ENCODE measurements at places on chromosomes 3 and 15. TPM values are rescaled to one million over a fixed set of nuclear protein-coding genes. Genes with fewer than 3 reads are reported as not detected.

The GOLGA8J gene
- total RNA-seq: not detected

The CSTA gene
- total RNA-seq: 0.88 TPM

The IL17RB gene
- not detected for total RNA-seq

The HCN4 gene
- total RNA-seq: not detected

The SMCO1 gene
- total RNA-seq: not detected

The CD96 gene
- 0.13 TPM for total RNA-seq

The LSAMP gene
- 1.6 TPM for total RNA-seq

The LMAN1L gene
- not detected for total RNA-seq

The SPINT1 gene
- 4.1 TPM for total RNA-seq

The MAP3K13 gene
- total RNA-seq: 19.3 TPM

The CACNA2D2 gene
- total RNA-seq: 0.08 TPM

The ATP13A4 gene
- not detected for total RNA-seq

The CCR9 gene
- total RNA-seq: not detected

The P3H2 gene
- 8.1 TPM for total RNA-seq

The ATP8B4 gene
- total RNA-seq: 0.39 TPM

The CHRD gene
- 0.52 TPM for total RNA-seq

The THRB gene
- total RNA-seq: 2.8 TPM

The SLC6A11 gene
- total RNA-seq: not detected

The MINDY4B gene
- total RNA-seq: not detected

The ALG1L2 gene
- total RNA-seq: not detected

The CSPG4 gene
- 17.1 TPM for total RNA-seq

The CPA3 gene
- not detected for total RNA-seq

The CPOX gene
- total RNA-seq: 32.3 TPM
